ENCODE measurements at places on chromosomes 7 and 10.

DNA sequence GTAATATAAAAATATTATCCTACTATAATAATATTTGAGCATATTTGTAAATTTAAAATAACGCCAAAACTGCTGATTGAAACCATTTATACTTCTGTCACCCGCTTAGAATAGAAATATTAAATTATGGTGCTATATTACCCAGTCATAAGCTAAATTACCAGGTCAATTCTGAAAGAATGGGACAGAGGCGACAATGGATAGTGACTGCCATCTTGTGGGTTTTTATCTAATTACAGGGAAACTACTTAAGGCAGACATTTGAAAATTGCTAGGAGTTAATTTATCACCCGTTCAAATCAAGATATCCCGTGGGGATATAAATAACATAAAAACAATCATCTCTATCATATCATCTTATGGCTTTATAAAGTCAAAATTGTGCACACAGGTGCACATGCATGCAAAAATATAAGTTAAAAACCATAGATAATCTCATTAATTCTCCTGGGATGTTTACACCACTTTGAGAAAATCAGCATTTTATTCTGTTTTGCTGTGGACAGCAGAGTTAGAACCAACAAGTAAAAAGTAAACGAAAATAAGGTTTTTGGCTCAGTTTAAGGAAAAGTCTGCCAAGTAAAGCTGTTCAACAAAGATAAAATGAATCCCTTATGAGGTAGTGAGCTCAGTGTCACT is 41.3 kb upstream of the HPSE2 start:
- no peak for DNase-seq

DNA sequence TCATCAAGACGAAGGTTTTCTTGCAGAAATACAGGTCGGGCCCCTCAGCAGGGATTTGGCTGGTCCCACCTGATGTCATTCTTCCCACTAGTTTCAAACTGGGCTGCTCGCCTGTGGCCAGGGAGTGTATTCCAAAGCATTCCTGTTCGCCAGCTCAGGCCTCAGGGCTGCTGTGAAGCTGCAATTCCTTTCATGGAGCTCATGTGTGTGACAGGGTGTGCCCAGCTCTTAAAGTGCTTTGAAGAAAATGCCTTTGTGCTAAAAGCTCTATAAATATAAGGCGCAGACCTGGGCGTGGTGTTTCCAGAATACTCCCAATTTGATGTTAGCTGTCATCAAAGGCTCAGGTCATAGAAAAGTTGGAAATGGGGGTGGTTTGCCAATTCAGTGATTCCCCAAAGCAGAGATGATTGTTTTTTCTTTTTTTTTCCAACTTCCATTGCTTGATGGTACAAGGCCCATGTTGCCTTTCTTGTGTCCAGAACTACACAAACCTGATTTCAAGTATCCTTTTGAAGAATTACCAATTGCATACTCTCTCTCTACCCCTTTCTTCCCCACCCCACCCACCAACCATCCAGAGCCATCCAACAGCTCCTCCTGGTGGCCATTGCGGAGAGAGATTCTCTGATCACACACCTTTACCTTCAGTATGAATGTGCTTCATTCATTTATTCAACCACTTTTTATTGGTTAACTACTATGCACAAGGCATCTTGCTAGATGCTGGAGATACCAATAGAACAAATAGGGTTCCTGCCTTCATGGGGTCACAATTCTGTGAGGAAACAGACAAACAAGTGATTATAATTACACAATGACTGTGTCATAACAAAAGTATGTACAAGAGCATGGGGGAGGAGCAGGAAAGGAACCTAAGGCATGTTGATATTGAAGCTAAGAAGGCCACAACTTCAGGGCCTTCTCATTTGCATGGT is 297.3 kb upstream of the LYZL1 start:
- peak; percentile 22 for DNase-seq

DNA sequence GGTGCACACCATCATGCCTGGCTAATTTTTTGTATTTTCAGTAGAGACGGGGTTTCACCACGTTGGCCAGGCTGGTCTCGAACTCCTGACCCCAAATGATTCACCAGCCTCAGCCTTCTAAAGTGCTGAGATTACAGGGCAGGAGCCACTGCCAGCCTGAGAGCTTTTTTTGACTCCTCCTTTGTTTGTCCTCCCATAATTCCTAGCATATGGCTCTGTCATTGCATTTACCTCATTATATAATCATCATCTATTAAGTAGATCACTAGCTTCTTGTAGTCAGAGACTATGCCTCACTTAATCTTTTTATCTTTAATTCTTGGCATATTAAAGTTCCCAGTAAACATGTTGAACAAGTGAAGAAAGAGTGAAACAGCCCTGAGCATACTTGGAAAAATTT is 82.1 kb downstream of the CPEB3 start:
- no peak for DNase-seq

DNA sequence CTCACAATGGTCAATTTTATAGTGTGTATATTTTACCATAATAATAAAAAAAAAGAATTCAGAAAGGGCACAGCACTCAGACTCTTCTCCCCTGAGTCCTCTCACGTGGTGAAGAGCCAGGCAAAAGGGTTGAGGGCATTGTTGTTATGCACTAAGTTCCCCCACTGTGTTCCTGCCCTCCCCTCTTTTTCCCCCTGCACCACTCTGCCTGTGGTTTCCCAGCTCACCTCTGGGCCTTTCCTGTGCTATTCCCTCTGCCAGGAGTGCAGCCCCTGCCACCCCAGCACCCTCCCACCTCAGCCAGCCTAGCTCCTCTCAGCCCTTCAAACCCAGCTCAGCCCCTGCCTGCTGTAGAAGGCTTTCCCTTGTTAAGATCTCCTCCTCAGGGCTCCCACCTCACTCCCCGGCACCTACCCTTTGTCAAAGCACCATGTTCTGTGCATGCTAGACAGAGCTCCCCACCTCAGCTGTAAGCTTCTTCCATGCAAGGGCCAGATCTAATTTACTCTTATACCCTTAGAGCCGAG is 108.5 kb downstream of the KCNMA1 start:
- no peak for DNase-seq

DNA sequence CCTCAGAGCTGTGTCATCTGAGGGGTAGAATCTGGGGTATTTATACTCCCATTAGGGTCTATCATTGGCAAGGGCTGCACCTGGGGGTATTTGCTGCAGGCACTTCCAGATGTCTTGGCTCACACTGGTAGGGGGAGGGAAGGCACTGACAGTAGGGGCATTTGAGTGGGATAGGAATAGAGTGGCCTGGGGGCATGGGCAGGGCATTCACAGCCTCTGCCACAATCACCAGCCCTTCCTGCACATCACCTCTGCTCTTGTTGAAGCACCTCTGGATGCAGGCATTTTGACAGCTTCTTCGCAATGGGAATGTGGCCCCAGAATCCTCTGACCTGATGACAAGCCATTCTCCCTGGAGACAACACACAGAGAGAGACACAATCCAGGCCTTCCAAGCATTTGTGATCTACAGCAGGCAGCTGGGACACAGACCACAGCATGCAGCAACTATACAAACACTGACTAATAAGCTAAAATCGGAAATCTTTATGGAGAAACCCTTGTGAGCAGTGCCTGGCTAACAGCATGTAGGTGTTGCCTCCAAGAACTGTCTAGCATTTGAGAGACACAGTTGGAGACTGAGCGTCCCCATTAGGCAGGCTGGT is 178.5 kb downstream of the KCNMA1 start:
- no peak for DNase-seq

GRCh38 chr7:16916738-16917137 is 35.0 kb upstream of the AGR3 start:
- DNase-seq = no peak

Data from activated T-cell treated with anti-CD3 and anti-CD28 coated beads for 24 hours (primary cell).